ENCODE measurements at places on chromosomes 5 and 9. TPM values are rescaled to one million over a fixed set of nuclear protein-coding genes. Genes with fewer than 3 reads are reported as not detected.

The ADAMTSL2 gene
- not detected for total RNA-seq

The RORB gene
- 2.5 TPM for total RNA-seq

The PCDHB8 gene
- total RNA-seq, result not detected

The CAMK2A gene
- total RNA-seq, result not detected

The WDR38 gene
- total RNA-seq, result not detected

The DDX4 gene
- not detected for total RNA-seq

The MARVELD2 gene
- total RNA-seq, result 0.14 TPM

The FST gene
- total RNA-seq, result not detected

The CNTLN gene
- total RNA-seq, result 2.3 TPM

The IFNA13 gene
- total RNA-seq, result not detected

The PTGDS gene
- total RNA-seq, result 4.4 TPM

DNA sequence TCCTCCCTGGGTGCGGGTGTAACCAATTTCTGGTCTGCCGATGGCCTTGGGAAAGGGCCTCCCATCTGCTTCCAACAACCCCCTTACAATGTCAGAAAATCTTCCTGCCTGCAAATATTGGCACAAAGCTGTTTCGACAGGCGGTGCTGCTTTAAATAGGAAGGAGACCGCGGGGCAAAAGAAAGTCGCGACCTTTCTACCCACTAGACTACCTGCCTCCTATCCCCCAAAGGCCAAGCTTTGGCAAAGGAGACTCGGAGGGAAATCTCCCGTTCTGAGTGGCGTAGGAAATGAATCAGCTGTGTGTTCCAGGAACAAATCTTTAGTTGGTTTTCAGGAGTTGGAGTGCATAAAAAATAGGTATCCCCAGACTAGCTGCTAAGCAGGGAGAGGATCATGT, 36.8 kb upstream of the NFIB start:
- no peaks in the 10 kb centered on the region for H3K4me1 ChIP-seq
- H3K27me3 ChIP-seq, result peaks cover 72% of the 10 kb centered on the region
- no peaks in the 10 kb centered on the region for H3K36me3 ChIP-seq
- no peak overlapping the region for H3K4me3 ChIP-seq
- DNase-seq, result no peak

DNA sequence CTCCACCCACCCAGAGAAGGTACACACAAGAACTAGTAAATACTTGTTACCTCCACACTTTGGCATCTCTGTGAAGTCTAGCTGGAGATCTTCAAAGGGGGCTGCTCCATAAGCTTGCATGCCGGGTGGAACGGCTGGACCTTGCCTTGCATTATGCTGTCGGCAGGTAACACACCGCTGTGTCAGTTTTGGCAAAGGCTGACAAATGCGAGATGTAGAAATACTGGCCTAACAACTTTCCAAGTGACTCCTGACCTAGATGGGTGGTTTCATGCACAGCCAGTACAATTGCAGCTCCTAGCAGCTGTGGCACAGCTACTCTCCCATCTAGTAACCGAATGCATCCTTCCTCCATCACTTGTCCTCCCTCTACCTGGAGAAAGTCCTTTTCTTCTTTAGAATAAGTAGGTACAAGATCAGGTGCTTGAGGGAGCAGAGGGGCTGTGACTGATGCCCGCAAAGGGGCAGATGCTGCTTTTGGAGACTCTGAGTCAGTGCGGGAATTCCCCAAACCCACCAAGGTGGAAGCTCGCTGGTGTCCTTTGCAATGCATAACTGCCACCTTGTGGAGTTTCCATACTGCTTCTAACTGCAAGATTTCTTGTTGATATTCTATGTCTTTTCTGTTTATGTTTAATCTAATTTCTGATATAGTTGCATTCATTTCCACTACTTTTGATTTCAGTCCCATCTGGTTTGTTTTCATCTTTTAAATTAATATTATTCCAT, 78.4 kb downstream of the TMEM161B start:
- DNase-seq, result no peak
- no peaks in the 10 kb centered on the region for H3K4me1 ChIP-seq
- no peak overlapping the region for H3K27ac ChIP-seq
- no peak overlapping the region for H3K4me3 ChIP-seq
- no peaks in the 10 kb centered on the region for H3K27me3 ChIP-seq

- no peak overlapping the region for H3K27ac ChIP-seq
- H3K27me3 ChIP-seq, result peaks cover 25% of the 10 kb centered on the region
- no peak for DNase-seq
- no peaks in the 10 kb centered on the region for H3K36me3 ChIP-seq
- H3K4me3 ChIP-seq, result no peak overlapping the region
- H3K4me1 ChIP-seq, result no peaks in the 10 kb centered on the region
These were observed 17.9 kb upstream of the ZSWIM6 start for GRCh38 chr5:61313960-61314681.

DNA sequence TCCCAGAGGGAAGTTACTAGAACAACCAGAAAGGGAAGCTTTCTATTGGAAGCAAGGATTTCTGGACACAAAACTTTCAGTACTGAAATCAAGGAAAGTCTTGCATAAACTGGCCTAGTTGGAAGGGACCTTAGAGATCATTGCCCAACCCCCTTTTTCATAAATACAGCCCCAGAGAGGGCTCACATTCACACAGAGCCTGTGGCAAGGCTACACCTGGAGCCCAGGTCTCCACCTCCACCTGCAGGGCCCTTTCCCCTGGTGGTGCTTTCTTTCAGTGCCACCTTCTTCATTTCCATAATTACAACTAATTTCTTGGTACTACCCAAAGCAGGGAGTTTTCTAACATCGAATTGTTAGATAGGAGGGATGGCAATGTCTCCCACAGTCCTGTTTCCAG, 85.7 kb downstream of the ADRB2 start:
- no peaks in the 10 kb centered on the region for H3K27me3 ChIP-seq
- no peak for DNase-seq
- H3K4me3 ChIP-seq, result no peak overlapping the region
- H3K36me3 ChIP-seq, result no peaks in the 10 kb centered on the region
- no peak overlapping the region for H3K27ac ChIP-seq

GRCh38 chr5:1417586-1418225, 27.5 kb downstream of the SLC6A3 start:
- peaks cover 3% of the 10 kb centered on the region for H3K27me3 ChIP-seq
- H3K4me1 ChIP-seq, result no peaks in the 10 kb centered on the region
- H3K4me3 ChIP-seq, result no peak overlapping the region
- peak; percentile 51 for DNase-seq
- H3K36me3 ChIP-seq, result no peaks in the 10 kb centered on the region
- no peak overlapping the region for H3K27ac ChIP-seq

GRCh38 chr9:77424993-77425392, 223.1 kb downstream of the GNA14 start:
- no peak overlapping the region for H3K27ac ChIP-seq
- no peaks in the 10 kb centered on the region for H3K4me1 ChIP-seq
- no peaks in the 10 kb centered on the region for H3K36me3 ChIP-seq
- no peaks in the 10 kb centered on the region for H3K27me3 ChIP-seq

GRCh38 chr5:14415024-14415697, 166.4 kb upstream of the OTULINL start:
- no peaks in the 10 kb centered on the region for H3K4me1 ChIP-seq
- peak overlapping the region; percentile 43 for H3K27ac ChIP-seq
- H3K36me3 ChIP-seq, result no peaks in the 10 kb centered on the region
- H3K27me3 ChIP-seq, result no peaks in the 10 kb centered on the region

DNA sequence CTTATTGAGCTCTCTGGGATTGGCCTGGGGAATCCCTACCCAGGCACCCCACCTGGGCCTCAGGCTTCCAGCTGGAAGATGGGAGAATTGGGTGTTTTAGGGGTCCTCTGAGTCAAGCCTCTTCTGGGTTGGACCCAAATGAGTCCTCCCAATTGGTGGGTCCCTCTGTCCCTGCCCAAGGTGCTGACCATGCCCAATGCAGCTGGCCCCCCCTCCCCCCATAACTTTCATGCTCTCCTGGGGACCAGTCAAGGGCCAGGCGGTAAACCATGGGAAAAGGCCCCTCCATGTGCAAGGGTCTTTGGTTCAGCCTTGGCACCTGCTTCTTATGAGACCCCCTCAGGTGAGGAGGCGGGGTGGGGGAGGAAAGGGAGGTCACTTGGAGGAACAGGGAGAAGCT, 3.4 kb upstream of the PSD2 start:
- H3K4me3 ChIP-seq, result no peak overlapping the region
- peaks cover 14% of the 10 kb centered on the region for H3K27me3 ChIP-seq
- H3K27ac ChIP-seq, result no peak overlapping the region
- DNase-seq, result no peak
- no peaks in the 10 kb centered on the region for H3K4me1 ChIP-seq

- H3K4me1 ChIP-seq, result peaks cover 15% of the 10 kb centered on the region
- H3K4me3 ChIP-seq, result no peak overlapping the region
- no peaks in the 10 kb centered on the region for H3K27me3 ChIP-seq
- peaks cover 7% of the 10 kb centered on the region for H3K36me3 ChIP-seq
These were observed 232.7 kb downstream of the RFK start for GRCh38 chr9:76161541-76161940.

DNA sequence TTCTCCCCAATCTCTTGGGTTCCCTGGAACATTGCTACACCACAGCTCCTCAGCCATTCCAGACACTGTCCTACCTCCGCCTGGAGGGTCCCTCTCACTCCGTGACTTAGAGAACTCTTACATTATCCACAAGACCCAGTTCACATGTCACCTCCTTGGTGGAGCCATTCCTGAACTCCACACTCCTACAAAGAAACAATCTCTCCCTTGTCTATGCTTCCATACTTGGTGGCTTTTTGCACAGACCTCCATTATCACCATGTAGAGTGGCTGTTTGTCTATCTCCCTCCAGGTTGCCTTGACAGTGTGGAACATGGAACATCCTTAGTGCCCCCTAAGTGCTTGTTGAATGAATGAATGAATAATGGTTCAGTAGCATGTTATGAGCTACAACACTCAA, 105.9 kb downstream of the PAX5 start:
- no peak for DNase-seq
- H3K27me3 ChIP-seq, result peaks cover 17% of the 10 kb centered on the region
- peaks cover 40% of the 10 kb centered on the region for H3K4me1 ChIP-seq
- peaks cover 5% of the 10 kb centered on the region for H3K36me3 ChIP-seq
- H3K4me3 ChIP-seq, result peak overlapping the region; percentile 64

DNA sequence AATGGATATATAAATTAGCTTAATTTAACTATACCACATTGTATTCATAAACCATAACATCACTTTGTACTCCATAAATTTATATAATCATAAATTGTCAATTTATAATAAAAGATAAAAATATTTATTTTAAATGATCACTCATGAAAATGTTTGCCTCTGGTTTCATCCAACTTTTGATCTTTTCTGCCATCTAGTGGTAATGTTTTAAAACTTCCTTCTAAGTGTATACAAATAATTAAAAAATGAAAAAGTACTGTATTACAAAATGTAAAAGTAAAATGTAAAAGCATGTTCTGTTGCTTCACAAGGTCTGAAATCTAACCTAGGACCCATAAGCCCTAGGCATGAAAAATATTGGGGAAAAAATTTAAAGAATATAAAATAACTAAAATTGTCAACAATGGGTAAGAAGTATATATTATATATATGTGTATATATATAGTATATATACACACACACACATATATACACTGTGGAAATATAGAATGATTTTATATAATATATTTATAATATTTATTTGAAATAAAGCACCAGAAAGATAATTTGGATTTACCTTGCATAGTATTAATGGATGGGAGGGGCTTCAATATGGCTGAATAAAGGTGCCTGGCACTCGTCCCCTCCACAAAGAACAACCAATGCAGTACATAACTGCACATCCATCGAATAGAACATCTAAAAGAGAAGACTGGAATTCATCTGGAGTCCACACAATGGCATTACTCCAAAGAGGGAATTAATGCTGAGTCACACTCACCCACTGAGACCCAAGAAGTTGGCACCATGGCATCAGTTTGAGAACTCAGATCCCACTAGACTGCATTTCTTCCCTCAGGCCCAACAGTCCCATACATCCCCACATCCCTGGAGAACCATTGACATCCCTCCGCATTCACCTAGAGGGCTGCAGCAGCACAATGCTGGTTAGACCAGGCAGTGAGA, 32.5 kb downstream of the ANXA1 start:
- H3K4me1 ChIP-seq, result no peaks in the 10 kb centered on the region
- H3K27me3 ChIP-seq, result peaks cover 22% of the 10 kb centered on the region
- DNase-seq, result no peak
- no peak overlapping the region for H3K4me3 ChIP-seq
- H3K27ac ChIP-seq, result no peak overlapping the region

DNA sequence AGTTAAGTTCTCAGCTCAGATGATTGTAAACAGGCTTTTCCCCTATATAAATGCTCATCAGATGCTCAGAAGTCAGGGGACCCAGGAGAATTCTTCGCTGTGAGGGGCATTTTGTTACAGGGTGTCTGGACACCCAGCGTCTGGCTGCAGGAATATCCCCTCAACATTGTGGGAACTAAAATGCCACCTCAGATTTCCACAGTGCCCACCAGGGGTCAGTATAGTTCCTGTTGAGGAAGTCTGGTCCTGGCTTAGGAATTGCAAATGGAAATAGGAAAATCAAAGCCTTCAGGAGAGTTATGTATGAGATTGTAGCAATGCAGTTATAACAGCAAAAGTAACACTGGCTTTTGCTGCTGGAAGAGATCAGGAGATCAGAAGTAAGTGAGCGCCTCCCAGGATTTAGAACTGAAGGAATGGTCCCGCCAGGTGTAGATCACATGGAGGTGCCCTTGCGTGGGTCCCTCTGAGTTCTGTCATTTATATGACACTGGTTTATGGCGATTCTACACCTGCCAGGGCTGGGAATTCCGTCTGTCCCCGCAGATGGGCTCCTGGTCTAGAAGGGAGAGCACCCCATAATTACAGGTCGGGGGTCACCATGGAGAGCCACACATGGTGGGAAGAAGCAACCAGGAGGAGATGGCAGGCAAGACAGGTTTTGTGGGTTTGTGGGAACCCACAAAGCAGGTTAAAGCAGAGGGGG, 47.1 kb upstream of the CTSL start:
- H3K27ac ChIP-seq, result no peak overlapping the region
- DNase-seq, result no peak
- H3K4me1 ChIP-seq, result no peaks in the 10 kb centered on the region
- H3K4me3 ChIP-seq, result no peak overlapping the region

DNA sequence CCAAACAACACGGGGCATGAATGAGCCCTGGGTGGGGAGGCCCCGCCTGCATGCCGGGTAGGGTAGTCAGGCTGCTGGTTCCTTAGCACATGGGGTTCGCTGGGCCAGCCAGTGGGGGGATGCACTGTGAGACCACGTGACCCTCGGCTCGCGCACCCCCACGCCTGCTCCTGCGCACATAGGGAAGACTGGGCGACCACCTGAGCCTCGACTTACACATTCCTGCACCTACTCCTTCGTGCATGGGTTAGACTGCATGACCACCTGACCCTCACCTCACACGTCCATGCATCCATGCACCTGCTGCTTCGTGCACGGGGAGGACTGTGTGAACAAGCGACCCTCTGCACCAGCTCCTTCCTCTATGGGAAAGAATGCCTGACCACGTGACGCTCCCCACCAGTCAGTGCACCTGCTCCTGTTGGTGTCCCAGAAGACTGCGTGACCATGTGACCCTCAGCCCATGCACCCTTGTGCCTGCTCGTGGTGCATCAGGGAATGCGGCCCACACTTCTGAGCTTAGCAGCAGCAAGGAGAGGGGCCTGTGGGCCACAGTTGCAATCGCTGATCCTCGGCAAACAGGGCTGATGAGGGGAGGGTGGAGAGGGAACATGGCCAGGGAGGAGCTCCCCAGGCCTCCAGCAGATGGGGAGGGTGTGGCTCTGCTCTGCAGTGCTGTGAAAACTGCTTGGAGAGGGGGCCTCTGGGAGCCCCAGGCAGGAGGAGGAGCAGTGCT, 18.1 kb downstream of the LPCAT1 start:
- DNase-seq, result no peak
- H3K27me3 ChIP-seq, result no peaks in the 10 kb centered on the region
- H3K4me1 ChIP-seq, result peaks cover 67% of the 10 kb centered on the region
- no peak overlapping the region for H3K27ac ChIP-seq
- no peaks in the 10 kb centered on the region for H3K36me3 ChIP-seq

- H3K27ac ChIP-seq, result no peak overlapping the region
- H3K4me3 ChIP-seq, result peak overlapping the region; percentile 51
- H3K27me3 ChIP-seq, result peaks cover 14% of the 10 kb centered on the region
- no peak for DNase-seq
These were observed 64.2 kb downstream of the KLF4 start for GRCh38 chr9:107425101-107426025.

Measured in natural killer cell treated with Interleukin-12 subunit alpha and Interleukin-12 subunit beta and Interleukin-15 and Interleukin-18, amount 100 ng/mL, for 72 hours (primary cell).